ENCODE measurements at places on chromosomes 7 and 10.

DNA sequence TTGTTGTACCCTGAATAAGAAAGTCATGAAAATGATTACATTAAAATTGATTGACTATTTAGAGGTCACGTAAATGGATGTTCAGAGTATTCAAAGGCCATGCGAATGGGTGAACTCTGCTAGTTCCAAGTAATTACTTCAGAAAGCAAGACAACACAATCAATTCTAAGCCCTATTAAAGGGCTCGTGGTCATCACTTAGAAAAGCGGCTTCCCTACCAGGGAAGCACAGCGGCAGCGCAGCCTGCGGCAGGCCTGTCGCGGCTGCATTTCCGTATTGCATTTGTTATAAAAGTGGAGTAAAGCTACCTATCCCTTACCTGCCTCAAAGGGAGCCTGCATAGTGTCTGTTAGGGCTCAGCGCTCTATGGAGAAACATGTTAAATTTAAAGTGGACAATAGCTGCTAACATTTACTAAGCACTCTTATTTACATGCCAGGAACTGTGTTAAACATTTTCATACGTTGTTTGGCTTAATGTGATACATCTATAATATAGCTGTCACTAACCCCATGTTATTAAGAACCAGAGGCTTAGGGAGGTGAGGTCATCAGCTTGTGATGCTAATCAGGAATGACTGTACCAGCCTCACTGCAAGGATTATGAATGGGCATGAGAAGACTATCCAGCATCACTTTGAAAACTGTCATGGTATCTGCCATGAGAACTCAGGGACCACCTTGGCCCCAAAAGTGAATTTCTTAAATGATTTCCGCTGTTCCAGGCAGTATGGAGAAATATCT is 187.5 kb downstream of the CELF2 start:
- DNase-seq = no peak

- DNase-seq = no peak
Observed at GRCh38 chr7:157495177-157495553, 158.4 kb downstream of the DNAJB6 start.

- DNase-seq = no peak
Observed at GRCh38 chr10:26843736-26844135, 17.0 kb downstream of the ABI1 start.

DNA sequence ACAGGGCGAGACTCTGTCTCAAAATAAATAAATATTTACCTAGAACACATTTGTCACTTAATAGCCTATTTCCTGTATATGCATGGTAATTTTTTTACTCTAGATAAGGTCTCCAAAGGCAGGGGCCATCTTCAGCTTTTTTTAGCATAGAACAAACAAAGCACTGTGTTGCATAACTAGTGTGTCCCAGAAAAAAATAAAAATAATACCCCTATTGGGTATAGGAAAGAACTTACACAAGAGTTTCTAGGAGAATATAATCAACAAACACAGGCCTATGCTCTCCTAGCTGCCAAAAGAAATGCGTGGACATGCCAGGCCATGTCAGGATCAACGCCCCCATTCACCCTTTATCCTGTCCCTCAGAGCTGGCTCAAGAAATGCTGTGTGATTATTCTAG is 103.6 kb downstream of the PARD3 start:
- no peak for DNase-seq

- no peak for DNase-seq
Observed at GRCh38 chr7:88071994-88072714, 138.1 kb downstream of the ADAM22 start.

GRCh38 chr10:105503714-105504113 is 862.6 kb downstream of the SORCS3 start:
- no peak for DNase-seq

GRCh38 chr7:50197549-50197948 is 104.5 kb upstream of the ZPBP start:
- no peak for DNase-seq

Measured in NCI-H2171 (cell line).